ENCODE measurements at places on chromosomes 7 and 10.

- no peak for DNase-seq
These were observed 88.9 kb downstream of the SCRN1 start for GRCh38 chr7:29900745-29901144.

DNA sequence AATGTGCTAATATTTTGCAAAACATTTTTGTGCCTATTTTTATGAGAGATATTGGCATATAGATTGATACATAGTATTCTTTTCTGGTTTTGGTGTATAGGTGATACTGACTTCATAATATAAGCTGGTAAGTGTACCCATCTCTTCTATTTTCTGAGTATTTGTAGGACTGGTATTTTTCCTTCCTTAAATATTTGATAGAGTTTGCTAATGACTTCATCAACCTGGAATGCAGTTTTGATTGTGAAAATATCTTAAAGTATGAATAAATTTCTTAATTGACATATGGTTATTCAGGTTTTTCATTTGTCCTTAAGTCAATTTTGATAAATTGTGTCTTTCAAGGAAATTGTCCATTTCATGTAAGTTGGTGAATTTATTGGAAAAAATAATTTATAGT, 6.1 kb upstream of the SCRN1 start:
- DNase-seq, result no peak

DNA sequence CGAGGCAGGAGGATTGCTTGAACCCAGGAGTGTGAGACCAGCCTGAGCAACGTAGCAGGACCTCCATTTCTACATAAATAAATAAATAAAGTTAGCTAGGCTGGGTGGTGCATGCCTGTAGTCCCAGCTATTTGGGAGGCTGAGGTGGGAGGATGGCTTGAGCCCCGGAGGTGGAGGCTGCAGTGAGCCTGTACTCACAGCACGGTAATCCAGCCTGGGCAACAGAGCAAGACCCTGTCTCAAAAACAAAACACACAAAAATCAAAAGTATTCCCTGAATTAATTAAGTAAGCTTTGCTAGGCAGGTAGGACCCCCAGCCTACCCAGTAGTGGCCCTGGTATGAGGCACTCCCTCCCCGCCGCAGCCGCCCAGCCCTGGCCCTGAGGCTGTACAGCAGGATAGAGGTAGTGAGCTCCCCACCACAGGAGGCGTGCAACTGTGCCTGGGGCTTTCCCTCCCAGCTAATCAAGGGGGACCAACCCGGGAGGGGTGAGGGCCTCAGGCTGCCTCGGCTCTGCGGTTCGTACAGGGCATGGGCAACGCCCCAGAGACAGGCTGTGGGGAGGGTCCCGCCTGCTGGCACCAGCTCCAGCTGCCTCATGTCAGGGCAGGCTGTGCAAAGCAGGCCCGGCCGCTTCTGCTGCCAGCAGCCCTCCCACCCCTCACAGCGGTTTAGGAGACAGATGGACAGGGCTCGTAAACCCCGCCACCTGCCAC, 1.0 kb upstream of the CYP2W1 start:
- DNase-seq, result peak; percentile 60

- no peak for DNase-seq
These were observed 50.0 kb upstream of the FAM20C start for GRCh38 chr7:142248-142941.

- DNase-seq, result no peak
These were observed 39.8 kb upstream of the ARL4A start for GRCh38 chr7:12647364-12648219.

DNA sequence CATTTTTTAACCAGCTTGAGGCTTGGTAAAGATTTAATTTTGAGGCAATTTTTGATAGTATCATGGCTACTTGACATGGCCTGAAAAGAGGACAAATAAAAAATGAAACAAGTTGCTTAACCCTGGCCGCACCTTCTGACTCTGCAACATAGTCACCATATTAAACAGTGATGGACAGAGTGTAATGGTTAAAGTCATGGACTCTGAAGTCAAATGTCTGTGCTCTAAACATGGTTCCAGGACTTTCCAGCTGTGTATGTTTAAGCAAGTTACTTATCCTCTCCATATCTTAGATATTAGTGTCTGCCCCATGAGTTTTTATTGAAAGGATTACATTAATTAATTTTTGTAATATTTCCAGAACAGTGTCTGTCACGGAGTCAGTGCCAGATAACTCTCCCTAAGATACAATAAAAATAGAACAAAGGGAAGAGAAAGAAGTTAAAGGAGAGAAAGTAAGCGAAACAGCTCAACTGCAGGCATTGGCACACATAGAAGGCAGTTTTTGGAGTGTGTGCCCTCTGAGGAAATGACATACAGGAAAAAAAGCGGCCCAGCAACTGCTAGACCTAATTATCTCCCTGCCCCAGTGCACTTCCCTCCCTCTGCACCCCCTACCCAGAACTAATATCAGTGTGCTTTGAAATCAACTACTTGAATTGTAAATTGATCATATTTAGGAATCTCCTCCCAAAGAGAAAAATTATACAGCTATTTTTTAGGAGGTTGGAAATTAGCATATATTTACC, 65.3 kb downstream of the MACC1 start:
- DNase-seq, result no peak

- DNase-seq, result no peak
These were observed 40.4 kb upstream of the RASGEF1A start for GRCh38 chr10:43307306-43307705.

- no peak for DNase-seq
These were observed 15.6 kb downstream of the AUTS2 start for GRCh38 chr7:69613846-69614245.

DNA sequence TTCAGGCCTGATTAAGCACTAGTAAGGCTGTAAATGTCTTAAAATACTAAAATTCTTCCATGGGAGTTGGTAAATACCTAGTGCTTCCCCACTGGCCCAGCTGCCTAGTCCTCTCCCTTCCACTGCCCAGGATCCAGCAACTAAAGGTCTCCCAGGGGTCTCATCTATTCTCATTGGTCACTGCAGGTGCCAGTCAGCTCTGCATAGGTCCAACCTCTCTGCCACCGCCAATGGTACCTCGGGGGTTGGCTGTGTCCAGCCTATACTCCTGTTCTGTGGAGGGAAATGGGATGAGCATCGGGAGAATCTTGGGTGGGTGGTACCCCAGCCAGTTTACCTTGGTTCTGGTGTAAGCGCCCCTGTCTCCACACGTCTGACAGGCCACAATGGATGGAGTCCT, 6.1 kb upstream of the CREB5 start:
- DNase-seq, result no peak

DNA sequence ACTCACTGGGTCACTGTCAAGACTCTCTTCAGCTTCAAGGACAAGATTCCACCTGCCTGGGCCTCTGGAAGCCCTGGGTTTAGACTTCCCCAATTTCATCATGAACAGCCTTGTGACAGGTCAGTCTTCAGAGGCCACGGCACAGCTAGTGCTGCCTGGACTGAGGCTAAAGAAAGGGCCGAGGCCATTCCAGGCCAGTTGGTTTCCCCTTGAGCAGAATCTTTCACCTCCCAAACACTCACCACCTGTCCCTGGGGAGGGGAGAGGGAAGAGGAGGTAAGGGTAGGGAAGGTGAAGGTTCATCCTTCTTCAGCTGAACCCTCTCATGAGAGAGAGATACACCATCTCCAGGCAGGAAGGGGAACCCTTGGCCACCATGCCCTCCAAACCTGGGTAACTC, 24.3 kb downstream of the HSPA12A start:
- DNase-seq, result no peak

DNA sequence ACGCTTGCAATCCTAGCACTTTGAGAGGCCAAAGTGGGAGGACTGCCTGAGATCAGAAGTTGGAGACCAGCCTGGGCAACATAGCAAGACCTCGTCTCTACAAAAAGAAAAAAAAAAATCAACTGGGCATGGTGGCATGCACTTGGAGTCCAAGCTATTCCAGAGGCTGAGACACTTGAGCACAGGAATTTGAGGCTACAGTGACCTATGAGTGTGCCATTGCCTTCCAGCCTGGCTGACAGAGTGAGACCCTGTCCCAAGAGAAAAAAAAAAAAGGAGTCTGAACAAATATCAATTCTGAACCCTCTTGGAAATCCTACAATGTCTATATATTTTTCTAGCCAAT, 126.8 kb upstream of the NRP1 start:
- DNase-seq, result no peak

DNA sequence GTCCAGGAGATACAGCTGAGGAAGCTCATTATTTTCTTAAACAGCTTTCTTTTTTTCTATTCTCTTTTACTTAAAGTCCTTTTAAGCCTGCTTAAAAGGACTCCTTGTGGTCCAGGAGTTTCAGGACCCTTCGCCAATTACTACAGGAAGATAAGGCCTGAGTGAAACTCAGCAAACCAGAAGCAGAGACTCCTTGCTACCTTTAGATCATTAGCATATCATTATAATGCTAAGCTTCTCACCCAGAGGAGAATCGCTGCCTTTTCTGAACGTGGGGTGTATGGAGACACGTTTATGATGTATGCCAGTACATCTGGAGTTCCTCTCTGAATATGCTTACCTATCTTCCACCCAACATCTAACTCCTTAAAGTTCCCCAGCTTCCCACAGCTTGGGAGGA, 47.5 kb downstream of the ANKMY2 start:
- no peak for DNase-seq

- no peak for DNase-seq
These were observed 177.2 kb upstream of the KLF14 start for GRCh38 chr7:130910949-130911944.

GRCh38 chr7:141563956-141564623, 12.9 kb downstream of the AGK start:
- DNase-seq, result no peak

DNA sequence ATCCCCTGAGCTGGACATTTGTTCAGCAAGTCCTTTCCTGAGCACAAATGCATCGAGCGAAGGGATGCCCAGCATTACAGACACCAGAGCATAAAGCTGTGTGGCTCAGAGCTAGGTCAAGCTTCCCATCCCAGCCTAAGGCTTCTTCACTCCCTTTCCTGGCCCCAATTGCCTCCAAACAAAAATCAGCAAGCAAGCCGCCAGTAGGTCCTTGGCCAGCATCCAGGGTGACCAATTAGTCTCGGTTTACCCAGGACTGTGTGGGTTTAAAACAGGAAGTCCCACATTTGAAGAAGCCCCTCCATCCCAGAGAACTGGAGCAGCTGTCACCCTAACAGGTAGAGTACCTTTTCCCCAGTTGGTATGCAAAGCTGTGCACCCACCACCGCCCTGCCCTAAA, 51.2 kb downstream of the PRKAG2 start:
- no peak for DNase-seq

DNA sequence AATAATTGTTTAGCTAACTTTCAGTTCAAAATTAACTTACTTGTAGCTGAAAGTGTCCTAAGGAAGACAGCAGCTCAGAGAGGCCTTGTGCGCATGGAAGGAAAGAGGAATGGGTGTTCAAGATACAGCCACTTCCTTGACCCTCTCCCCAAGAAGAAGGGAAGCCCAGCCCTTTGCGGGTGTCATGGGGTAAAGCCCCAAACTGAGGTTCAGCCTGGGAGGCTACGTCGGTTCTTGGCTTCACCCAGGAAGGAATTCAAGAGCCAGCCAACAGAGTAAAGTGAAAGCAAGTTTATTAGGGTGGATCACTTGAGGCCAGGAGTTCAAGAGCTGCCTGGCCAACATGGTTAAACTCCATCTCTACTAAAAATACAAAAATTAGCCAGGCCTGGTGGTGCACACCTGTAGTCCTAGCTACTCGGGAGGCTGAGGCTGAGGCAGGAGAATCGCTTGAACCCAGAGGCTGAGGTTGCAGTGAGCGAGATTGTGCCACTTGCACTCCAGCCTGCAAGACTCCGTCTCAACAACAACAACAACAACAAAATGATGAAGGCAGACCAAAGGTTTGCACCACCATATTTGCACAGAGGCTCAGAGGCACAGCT, 15.9 kb downstream of the GPRIN2 start:
- no peak for DNase-seq

DNA sequence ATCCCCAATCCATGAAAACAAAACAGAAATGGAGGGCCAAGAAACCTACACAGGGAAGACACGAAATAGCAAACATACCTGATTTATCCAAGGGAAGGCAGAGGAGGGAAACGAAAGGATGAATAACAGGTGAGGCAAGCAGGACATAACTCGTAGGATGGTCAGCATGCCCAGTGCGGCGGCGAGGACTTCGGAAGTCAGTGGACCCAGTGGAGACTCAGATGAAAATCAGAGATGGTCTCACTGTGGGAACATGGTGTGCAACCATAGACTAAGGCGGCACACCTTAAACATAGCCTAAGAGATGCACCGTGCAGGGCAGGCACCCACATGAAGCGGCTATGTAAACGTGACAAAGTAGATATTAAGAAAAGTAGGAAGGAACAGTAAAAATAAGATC, 157.5 kb downstream of the MGMT start:
- DNase-seq, result no peak

- DNase-seq, result no peak
These were observed 115.5 kb downstream of the INPP5A start for GRCh38 chr10:132652936-132653590.

- no peak for DNase-seq
These were observed 34.6 kb upstream of the UNC5B start for GRCh38 chr10:71177651-71178199.

DNA sequence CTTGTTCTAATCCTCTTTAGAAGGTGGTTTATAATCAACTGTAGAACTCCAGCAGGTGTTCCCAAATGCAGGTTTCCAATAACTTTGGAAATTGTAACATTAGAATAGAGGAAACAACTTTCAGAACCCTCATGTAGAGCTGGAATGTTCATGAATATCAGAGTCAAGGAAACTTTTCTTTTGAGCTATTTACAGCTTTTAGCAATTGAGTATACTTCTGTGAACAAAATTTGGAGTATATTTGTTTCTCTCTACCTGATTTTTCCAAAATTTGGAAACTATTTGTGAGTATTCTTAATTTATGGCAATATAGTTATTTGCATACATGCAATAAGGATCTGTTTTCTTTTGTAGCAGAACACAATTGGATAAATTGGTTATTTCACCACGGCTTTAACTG, 2.8 kb upstream of the CFAP43 start:
- DNase-seq, result no peak

All from D721Med (cell line).